ENCODE measurements at places on chromosomes 11 and 22. TPM values are rescaled to one million over a fixed set of nuclear protein-coding genes. Genes with fewer than 3 reads are reported as not detected.

The THOC5 gene
- total RNA-seq = 38.8 TPM

The GDPD4 gene
- total RNA-seq = not detected

The HEPHL1 gene
- total RNA-seq = not detected

The ZC3H7B gene
- total RNA-seq = 102 TPM

The PLAAT3 gene
- total RNA-seq = 68.5 TPM

The OR5AL1 gene
- total RNA-seq = not detected

The PTPRCAP gene
- total RNA-seq = not detected

The CENATAC gene
- 5.9 TPM for total RNA-seq

The APLP2 gene
- 1,005 TPM for total RNA-seq

The GRK3 gene
- total RNA-seq = 1.5 TPM

The RCOR2 gene
- 0.07 TPM for total RNA-seq

The ALKBH8 gene
- 9.2 TPM for total RNA-seq

The YPEL4 gene
- total RNA-seq = 0.25 TPM

The AHNAK gene
- 391 TPM for total RNA-seq

The CCDC116 gene
- 0.07 TPM for total RNA-seq

The DNAJB7 gene
- total RNA-seq = not detected

The SCGB1D2 gene
- total RNA-seq = not detected

The OR9I1 gene
- not detected for total RNA-seq

The SLN gene
- total RNA-seq = not detected

The PI4KA gene
- 47.6 TPM for total RNA-seq

The BEST1 gene
- not detected for total RNA-seq

The RABL2B gene
- total RNA-seq = 5.8 TPM

The GLYAT gene
- total RNA-seq = not detected

The C11orf16 gene
- total RNA-seq = not detected

The OR52H1 gene
- not detected for total RNA-seq

The CST6 gene
- total RNA-seq = 0.25 TPM

The FOLR3 gene
- not detected for total RNA-seq

The TFIP11 gene
- 29.4 TPM for total RNA-seq

The ASRGL1 gene
- 40.0 TPM for total RNA-seq
